ENCODE measurements at places on chromosomes 4 and X.
A peak's percentile ranks its signal among the peaks of the same experiment; 100 is the strongest.

GRCh38 chr4:97140545-97140944 is 1002.7 kb downstream of the STPG2 start:
- no peak for DNase-seq

DNA sequence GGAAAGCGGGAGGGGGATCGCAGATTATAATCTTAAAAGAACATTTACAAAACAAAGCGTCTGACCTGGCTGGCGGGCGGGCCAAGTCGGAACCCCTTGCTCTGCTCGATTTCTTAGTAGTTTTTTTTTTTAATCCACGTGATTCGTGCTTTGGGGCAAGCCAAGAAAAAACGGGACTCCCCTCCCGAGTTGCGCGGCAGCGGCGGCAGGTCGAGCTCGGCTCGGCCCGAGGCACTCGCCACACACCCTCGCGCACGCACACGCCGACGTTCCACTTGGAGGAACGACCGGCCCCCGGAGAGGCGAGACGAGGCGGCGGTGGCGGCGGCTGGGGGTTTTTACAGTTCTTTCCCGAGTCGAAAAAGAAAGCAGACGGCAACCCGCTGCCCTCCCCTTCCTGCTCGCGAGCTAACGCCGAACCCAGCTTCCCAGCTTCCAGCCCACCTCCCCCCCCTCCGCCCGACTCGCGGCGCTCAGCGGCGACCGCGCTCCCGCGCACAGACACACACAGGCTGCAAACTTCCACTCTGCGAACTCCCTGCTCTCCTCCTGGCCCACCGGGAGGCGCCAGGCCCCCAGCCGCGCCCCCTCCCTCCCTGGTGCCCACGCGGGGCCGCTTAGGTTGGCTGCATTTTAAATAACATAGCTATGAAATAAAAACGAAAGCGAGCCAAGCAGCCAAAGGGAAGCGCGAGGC is 1.2 kb downstream of the BCOR start:
- DNase-seq, result peak; percentile 68

DNA sequence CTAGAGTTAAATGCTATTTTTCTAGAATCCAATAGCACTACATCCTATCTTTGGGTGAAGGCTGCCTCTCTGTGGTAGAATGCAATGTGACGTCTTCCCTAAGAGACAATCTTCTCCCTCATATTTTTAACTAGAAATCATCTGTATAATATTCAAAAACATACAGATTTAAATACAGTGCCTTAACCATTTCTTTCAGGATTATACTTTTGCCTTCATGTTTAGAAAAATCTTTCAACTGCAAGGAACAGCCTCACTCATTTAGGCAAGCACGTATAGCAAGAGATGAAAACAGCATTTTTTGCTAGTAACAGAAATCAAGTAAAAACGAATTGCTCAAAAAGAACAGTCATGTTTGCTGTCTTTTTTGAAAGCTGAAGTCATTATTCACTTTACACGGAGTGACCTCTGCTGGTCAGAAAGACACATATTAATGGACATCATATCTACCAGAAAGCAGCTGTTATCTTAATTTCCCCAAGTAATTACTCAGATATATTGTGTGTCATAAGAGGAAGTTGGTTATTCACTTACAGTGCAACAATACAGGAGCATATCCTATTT is 422.3 kb downstream of the STPG2 start:
- DNase-seq, result no peak

DNA sequence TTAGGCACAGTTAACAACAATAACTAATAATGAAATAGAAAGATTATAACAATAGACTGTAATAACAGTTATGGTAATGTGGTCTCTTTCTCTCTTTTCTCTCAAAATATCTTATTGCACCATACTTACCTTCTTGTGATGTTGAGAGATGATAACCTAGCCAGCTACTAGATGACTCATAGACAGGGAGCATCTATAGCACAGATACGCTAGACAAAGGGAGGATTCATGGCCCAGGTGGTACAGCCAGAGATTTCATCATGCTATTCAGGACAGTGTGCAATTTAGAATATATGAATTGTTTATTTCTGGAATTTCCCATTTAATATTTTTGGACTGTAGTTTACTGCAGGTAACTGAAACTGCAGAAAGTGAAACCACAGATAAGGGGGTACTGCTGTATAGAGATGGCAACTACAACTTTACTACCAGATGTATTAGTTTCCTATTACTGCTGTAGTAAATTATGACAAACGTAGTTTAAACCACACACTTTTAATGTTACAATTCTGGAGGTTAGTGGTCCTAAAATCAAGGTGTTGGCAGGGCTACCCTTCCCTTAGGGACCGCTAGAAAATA is 41.8 kb upstream of the MAGED1 start:
- no peak for DNase-seq

GRCh38 chr4:102871772-102872171 is 3.0 kb downstream of the CISD2 start:
- DNase-seq, result no peak

DNA sequence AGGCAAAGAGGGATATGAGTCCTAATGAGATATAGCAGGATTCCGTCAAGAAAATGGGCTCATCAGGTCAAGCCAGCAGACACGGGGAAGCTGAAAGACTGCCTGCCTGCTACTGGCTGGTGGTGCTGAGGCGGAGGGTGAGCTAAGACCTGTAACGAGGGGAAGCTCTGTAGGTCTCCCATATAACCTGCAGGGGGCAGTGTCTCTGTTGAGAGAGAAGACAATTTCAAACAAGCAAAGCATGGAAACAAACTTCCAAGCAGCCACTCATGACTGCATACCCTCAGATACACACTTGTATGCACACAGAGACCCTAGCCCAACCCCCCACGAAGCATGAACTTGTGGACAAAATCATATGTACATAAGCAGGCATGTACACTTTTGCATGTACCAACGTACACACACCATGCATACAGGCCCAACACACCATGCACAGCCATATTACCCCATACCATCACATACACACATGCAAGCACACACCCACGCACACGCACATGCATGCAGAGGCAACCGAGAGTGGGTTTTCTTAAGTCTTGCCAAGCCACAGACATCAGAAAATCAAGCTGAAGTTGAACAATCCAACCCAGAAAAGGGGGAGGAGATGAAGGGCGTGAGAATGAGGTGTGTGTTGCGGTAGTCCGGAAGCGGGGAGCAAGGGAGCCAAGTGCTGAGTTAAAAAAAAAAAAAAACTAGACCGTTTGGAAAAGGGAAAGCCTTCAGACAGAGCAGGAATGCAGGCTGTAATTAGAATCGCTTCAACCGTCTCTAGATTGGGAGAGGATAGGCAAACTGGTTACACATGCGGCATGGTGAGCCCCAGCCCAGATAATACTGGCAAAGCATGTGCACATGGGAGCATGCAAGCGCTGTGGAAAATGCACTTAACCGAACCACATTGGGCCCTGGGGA is 71.0 kb downstream of the PJA1 start:
- no peak for DNase-seq

DNA sequence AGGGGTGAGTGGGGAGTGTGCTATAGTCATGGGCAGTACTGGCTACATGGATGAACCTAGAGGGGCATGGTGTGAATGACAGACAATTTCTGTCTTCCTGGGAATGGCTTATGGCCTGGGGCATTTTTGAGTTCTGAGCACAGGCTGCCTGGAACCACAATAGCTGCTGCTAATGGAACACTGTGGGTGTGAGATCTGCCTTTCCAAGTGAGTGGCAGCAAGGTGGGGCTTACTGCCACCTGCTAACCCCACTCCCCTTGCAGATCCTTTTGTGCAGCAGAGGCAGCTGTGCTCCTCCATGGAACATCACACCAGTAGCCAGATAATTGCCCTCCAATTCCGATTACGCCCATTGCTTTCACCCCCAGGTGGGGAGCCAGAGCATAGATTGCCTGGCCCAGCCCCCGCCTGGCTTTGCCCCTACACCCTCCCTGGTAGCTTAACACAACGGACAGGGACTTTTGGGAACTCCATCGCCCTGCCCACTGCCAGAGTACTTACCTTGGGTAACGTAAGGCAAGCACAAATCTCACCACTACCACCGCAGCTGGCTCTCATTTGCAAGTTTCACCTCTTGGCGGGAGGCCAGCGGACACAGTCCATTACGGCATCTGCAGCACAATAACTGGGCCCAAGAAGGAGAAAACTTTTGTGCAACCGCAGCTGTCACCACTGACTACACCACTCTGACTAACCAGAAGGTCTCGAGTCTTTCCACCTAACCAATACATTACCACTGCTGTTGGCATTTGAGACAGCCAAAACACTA is 421.2 kb upstream of the NWD2 start:
- DNase-seq, result no peak

DNA sequence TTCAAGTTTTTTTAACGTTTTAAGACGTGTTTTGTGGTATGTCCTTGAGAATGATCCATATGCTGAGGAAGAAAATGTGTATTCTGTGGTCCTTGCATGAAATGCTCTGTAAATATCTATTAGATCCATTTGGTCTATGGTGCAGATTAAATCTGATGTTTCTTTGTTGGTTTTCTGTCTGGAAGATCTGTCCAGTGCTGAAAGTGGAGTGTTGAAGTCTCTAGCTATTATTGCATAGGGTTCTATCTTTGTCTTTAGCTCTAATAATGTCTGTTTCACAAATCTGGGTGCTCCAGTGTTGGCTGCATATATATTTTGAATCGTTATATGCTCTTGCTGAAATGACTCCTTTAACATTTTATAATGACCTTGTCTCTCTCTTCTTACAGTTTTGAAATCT is 122.5 kb downstream of the RPA4 start:
- DNase-seq, result no peak

DNA sequence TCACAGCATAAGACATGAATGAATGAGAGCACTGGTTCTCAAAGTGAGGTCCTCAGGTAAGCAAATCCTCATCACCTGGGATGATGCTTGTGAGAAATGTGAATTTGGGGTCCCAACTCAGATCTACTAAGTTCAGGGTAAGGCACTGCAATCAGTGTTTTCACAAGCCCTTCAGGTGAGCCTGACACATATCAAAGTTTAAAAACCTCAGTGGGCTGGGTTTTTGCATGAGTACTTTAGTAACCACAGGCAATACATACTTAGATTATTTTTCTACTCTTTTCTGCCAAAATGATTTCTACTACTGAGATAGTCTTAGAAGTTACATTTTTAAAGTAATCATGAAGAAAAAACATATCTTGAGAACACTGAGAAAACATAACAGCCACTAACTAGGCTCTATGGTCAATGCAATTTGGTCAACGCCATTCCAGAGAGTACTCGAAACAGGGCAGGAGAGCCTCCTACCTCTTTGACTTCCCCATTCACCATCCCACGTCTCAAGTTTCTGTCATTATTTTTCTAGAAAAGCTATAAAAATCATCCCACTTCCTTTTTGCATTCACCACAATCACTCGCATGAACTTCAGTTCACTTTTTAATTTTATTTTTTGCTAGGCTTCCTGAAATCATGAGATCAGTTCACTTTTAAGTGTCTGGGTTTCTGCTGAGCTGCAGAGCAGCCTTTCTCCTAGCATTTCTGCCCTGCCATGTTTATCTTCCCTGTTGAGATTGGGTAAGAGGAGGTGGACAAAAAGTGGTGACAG is 73.8 kb downstream of the MFAP3L start:
- DNase-seq, result no peak

- DNase-seq, result no peak
Measured at GRCh38 chr4:114860786-114861185, 252.6 kb downstream of the NDST4 start.

GRCh38 chr4:183348136-183348535 is 25.9 kb upstream of the CLDN24 start:
- DNase-seq, result no peak

- DNase-seq, result no peak
Measured at GRCh38 chrX:153590961-153591956, 7.7 kb downstream of the CCNQ start.

DNA sequence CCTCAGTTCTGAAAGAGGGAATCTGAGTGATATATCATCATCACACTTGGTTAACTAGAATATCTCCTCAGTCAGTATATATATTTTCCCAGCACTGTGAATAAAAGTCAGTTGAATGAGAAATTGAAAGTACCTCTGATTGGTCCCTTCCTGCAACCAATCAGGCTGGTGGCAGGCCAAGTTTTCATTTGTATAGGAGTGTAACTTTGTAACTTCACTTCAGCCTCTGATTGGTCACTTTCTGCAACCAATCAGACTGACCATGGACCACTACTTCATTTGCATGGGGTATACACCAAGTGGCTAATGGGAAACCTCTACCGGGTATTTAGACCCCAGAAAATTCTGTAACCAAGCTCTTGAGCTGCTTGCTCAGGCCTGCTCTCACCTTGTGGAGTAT is 2.0 kb upstream of the PGK1 start:
- no peak for DNase-seq

DNA sequence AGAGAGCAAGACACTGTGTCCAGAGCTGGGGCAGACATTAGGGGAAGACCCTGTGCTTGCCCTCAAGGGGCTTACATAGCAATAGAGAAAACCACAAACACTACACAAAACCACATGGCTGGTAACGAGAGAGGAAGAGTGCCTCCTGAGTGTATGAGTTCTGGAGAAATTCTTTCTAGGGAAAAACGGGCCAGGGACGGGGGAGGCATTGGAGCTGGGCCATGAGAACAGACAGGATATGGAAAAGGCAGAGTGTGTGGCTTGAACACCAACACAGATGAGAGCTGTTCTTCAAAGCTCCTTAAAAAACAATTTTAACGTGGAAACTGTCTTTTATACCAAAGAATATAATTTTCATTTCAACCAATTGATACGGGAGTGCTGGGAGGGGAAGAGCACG is 42.7 kb downstream of the RASGEF1B start:
- no peak for DNase-seq

DNA sequence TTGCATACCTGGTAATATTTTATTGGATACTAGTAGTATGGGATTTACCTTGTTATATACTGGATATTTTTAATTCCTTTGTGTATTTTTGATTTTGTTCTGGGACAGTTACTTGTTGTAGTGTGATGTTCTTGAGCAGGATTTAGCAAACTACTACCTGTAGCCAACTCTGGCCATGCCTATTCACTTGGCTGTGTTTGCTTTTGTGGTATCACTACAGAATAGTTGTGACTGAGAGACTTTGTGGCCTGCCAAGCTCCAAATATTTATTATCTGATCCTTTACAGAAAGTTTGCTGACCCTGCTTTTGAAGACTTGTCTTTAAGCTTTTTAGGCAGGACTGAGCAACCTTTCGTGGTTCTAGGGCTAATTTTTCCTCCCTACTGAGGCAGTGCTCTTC is 17.8 kb downstream of the ZCCHC4 start:
- no peak for DNase-seq

GRCh38 chrX:154378059-154378798 is 866 bp upstream of the EMD start:
- no peak for DNase-seq

- DNase-seq, result no peak
Measured at GRCh38 chr4:83724485-83725335, 188.8 kb downstream of the GPAT3 start.

- no peak for DNase-seq
Measured at GRCh38 chr4:85778632-85779131, 303.7 kb downstream of the ARHGAP24 start.

DNA sequence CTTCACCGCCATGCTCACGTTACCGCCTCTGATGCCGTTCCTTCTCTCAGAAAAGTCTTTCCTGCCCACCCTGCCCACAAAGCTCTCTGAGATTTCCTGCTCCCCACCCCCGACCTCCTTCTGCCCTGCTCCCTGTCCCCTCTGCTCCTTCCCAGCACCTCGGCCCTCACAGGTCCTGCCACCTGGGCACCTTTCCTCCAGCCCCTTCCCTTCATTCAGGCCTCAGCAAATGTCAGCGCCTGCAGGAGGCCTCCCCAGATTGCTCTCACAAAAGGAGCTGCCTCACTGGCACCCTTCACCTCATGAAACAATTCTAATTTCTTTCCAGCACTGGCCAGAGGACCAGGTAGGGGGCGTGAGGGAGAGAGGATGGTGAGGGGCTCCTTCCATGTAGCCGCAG is 33.6 kb upstream of the MXD4 start:
- no peak for DNase-seq

Data from stimulated activated CD8-positive, alpha-beta memory T cell treated with anti-CD3 and anti-CD28 coated beads, Interleukin-7, amount 100 ng/mL, for 4 hours (primary cell).